ENCODE measurements at places on chromosomes 1 and 21.

GRCh38 chr1:87421809-87422208, 93.1 kb downstream of the LMO4 start:
- no peak for DNase-seq

DNA sequence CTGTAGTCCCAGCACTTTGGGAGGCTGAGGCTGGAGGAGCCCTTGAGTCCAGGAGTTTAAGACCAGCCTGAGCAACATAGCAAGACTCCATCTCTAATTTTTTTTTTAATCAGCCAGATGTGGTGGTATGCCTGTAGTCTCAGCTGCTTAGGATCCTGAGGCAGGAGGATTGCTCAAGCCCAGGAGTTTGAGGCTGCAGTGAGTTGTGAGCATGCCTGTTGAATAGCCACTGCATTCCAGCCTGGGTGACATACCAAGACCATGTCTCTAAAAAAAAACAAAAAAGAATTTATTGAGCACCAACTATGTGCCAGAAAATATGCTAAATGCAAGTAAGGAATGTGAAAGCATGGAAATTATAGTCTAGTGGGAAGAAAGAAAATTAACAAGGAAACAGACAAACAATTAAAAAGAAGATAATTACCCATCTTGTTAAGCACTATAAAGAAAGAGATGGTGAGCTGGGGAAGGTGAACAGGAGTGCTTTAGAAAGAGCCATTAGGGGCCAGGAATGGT, 104.0 kb upstream of the ZNF678 start:
- no peak for DNase-seq

DNA sequence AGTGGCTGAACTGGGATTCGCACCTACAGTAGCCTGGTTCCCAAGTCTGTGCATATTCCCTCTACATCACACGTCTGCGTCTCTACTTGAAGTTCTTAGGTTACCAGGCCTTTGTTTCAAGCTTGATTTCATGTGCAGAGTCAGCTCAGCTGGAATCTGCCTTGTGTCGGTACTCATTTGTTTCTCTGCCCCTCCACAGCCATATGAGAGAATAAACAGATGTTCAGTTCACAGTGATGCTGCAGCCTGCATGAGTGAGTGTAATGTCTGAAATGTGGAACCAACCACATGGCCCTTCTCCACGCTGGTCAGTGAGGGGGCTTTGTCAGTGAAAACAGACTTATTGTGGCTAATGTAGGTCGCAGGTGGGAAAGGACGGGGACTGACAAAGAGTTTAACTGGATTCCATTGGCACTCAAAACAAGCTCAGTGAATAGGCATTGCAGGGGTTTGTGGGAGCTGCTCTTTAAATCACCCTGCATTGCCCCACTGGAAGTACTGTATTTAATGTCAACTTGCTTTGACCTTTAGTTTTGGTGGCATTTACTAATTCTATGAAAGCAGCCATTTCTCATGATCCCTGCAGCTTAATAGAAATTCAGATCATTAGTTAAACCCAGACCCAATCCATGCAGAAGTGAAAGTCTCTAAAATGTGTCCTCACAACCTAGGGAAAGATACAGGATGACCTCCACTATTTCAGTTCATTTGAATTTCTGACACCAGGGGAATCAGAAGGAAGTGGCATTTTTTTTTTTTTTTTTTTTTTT, 136.4 kb upstream of the FAM78B start:
- DNase-seq = no peak

- DNase-seq = no peak
These were observed 32.1 kb downstream of the ALDH9A1 start for GRCh38 chr1:165666152-165666825.

DNA sequence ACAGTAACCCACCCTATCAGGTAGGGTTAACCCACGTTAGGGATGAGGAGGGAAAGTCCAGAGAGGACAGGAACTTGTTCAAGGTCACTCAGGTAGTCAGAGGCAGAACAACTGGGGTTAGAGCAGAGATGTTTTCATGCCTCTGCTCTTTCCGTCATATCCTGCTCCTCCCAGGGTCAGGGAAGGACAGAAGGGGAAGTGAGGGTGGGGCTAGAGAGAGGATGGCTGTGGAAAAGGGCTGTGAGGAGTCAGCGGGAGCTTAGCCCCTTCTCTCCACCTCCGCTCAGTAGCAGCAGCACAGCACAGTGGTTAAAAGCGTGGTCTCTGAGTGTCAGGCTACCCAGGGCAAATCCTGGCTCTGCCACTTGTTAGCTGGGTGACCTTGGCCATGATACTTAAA, 36.5 kb downstream of the DDX20 start:
- DNase-seq = no peak

DNA sequence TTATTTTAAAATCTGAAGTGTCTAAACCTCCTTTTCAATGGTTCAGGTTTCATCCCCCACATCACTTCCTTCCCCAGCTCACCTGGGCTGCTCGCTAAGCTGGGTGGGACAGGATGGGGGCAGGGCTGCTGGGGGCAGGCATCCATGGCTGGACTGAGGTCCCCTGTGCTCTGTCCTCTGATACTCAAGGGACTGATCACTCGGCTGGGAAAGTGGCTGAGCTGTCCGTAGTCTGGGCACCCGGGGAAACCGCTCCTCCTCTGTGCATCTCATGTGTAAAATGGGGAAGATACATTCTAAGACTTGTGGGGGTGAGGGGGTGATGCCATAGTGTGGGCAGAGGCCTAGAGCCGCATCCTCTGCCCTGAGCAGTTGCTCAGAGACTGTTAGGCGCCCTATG, 411.2 kb downstream of the MATN1 start:
- DNase-seq = no peak

GRCh38 chr21:25822981-25823380, 88.2 kb downstream of the GABPA start:
- DNase-seq = no peak

DNA sequence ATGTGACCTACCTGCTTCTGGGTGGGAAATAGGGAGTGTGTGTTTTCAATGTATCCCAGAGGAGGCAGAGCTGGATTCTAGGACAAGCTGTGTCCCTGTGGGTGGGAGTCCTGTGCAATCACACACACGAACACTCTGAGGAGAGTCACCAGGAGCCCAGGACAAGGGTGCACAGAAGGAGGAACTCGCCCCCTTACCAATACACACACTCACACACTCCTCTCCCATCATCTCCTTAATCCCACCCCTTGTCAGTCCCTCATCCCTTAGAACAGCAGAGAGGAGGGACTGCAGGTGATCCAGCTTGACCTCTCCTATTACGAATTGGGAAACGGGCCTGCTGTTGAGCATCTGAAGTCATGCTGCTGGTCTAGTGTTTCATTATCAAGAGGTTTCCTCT, 8.5 kb upstream of the MYBPHL start:
- DNase-seq = no peak

DNA sequence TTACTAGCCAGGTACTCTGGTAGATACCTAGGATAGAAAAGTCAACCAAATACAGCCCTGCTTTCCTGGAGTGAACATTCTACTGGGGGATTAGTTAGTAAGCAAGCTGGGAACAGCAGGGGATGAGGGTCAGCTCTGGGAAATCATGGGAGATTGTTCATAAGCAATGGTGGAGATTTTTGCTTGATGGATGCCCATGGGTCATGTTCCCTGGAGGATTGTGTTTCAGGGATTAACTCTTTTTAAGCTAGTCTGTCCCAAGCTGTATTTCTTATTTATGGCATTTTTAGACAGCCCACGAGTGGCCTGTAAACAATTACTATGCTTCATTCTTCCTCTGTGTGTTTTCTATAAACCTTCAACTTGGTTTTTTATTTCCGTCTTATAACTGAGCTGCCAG, 18.9 kb downstream of the CACHD1 start:
- DNase-seq = no peak

DNA sequence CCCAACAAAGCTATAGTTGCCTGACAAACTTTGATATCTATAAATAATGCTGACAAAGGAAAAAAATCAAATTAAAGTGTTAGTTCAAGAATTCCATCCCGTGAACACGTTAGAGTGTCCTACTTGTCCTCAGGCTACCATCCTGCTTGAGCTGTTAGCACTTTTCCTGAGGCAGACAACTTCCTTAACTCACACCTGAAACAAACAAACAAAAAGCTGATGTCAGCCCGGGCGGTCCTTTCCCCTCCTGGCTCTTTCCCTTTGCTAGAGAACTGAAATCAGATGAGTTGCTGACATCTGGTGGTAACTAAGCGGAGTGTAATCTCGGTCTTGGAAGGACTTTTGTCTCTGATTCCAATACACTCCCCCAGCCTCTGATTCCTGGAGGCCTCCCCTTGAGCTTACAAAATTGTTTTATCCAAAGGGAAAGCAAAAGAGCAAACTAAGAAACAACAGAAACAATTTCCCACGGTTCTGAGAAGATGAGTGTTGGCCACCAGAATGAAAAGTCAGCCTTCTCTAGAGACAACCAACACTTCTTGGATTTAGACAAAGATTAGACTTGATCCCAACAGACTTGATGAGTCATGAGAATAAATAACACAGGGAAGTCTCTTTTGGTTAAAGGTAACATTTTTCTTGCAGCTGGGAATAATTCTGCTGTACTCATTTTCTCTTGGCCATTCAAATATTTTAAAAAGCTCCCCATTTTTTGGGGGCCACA, 135.4 kb downstream of the PROX1 start:
- DNase-seq = no peak

DNA sequence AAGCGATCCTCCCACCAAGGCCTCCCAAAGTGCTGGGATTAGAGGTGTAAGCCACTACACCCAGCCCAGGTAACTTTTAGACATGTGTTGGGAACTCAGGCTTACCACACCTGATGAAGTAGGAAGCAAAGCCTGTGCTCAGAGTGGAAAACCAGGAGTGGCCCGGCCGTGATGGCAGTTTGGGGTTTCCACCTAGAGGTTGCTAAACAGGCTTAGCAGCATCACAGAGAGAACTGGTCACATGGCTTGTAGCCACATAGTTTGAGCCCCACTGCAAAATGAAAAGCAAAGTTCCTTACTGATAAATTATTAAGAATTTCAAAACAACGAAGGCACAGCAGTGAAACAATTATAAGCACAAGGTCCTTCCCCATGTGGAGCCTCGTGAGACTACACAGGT, 142.6 kb upstream of the CXADR start:
- DNase-seq = no peak

DNA sequence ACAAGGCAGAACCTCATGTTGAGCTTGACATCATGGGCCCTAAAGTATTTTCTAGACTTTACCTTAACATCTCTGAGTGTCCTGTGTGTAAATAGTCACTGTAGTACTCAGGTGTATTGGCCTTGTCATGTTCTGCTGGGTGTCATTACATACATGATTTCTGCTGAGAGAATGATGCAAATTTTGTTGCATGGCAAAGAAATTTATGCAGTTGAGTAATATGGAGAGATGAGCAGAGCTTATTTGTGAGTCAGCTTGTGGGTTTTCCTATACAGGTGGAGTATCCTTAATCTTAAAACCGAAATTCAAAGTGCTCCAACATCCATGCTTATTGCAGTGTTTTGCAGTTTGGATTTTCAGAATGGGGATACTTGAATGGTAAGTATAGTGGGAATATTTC, 36.6 kb downstream of the RGL1 start:
- no peak for DNase-seq

- no peak for DNase-seq
These were observed 18.3 kb downstream of the TNFRSF9 start for GRCh38 chr1:7922301-7922700.

GRCh38 chr1:87362834-87363426, 34.2 kb downstream of the LMO4 start:
- no peak for DNase-seq

- DNase-seq = no peak
These were observed 59.5 kb upstream of the RGS2 start for GRCh38 chr1:192749349-192749748.

- DNase-seq = no peak
These were observed 1.7 kb downstream of the EPHX4 start for GRCh38 chr1:92031281-92032110.

DNA sequence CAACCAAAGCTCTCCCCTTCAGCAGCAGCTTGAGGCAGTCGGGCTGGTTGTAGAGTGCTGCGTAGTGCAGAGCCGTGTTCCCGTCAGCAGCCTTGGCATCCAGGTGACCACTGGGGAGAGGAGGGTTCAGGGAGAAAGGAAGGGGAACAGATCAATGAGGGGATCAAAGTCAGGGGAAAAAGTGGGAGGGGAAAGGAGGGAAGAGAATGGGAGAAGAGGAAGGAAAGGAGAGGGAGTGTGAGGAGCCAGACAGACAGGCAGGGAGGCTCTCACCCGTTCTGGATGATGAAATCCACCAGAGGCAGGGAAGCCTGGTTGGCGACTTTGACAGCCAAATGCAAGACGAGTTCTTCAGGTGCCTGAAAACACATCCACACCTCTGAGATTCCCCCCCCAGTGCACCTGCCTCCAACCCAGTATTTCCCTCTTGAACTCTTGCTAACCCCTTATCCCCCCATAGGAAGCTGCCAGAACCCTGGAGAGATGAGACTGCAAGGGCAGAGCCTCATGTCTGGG, 9.8 kb upstream of the TCEA3 start:
- no peak for DNase-seq

DNA sequence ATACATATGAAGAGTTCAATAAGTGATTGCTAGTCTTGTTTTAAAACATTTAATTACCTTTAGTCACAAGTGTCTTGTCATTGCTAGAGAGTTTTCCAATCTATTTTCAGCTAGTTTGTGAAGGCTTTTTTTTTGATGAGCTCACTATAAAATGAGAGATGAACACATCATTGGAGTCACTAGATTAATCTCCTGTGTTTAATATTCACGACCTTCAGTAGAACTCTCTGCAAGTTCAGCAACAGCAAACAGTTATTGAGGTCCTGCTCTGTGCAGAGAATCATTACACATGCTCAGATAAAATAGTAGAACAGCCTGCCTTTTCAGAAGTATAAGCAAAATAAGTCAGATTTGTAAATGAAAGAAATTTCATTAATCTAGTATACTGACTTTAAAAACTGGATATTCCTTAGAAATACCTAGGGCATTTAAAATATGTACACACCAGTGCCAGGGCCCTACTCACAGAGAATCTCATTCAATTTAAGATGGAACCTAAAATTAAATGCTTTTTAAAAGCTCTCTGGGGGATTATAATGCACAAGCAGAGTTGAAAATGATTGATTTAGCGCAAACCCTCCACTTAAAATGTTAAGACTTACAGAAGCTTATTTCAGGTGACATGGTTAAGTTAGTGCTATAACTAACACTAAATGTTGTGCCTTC, 30.5 kb downstream of the KRTAP20-3 start:
- no peak for DNase-seq

DNA sequence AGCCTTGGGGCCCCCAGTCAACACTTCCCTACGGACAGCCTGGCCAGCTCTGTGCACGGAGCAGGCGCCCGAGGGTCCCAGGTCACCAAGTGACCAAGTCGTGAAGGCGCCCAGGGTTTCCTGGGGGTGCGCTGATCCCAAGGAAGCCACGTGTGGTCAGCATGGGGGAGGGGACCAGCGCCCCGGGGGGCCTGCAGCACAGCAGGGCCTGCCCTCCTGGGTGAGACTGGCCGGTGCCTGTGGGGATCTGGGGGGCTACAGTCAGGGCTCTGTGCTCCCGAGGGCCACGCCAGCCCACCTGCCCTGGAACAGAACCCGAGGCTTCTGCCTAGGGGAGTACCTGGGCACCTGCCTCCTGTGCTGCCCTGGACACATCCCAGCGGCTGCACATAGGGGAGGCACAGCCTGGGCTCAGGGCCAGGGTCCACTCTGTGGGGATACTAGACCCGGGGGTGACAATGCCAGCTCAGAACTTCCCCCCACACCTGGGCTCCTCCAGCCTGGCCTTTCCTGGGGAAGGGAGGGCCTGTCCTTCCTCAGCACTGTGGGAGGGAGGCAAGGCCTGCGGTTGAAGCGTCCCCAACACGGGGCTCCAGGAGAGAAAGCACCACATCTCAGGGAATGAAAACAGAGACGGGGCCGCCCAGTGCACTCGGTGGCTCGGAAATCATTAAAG, 6.2 kb upstream of the POFUT2 start:
- no peak for DNase-seq

- DNase-seq = no peak
These were observed 16.3 kb downstream of the PDZK1 start for GRCh38 chr1:145690587-145691558.

- no peak for DNase-seq
These were observed 37.1 kb downstream of the WNT9A start for GRCh38 chr1:227910511-227911153.
